Bronchial smooth muscle cell (primary cell): ENCODE measurements at places on chromosomes 5 and 9. TPM values are rescaled to one million over a fixed set of nuclear protein-coding genes. Genes with fewer than 3 reads are reported as not detected.

The IFNA5 gene
- total RNA-seq: 0.09 and 0.16 TPM in 2 replicates

The AGPAT2 gene
- 27.7 and 31.8 TPM in 2 replicates for total RNA-seq

The GPR150 gene
- total RNA-seq: under 0.01 and 0.32 TPM in 2 replicates

The ACO1 gene
- 62.3 and 70.9 TPM in 2 replicates for total RNA-seq

The PCDHB2 gene
- total RNA-seq: 1.3 and 8.4 TPM in 2 replicates

The DDX4 gene
- total RNA-seq: not detected in 2 replicates

The ANKRD34B gene
- not detected in 2 replicates for total RNA-seq

The UBE2QL1 gene
- total RNA-seq: under 0.01 TPM in 1 of 2 replicates, not detected in the other

The SEMA5A gene
- 6.1 and 9.9 TPM in 2 replicates for total RNA-seq

The PAXX gene
- total RNA-seq: 5.8 and 8.5 TPM in 2 replicates

The CD274 gene
- 1.1 and 1.6 TPM in 2 replicates for total RNA-seq

The DROSHA gene
- 42.4 and 48.9 TPM in 2 replicates for total RNA-seq

The SPATA9 gene
- total RNA-seq: 0.43 and 0.47 TPM in 2 replicates

The CCDC180 gene
- 3.2 and 5.2 TPM in 2 replicates for total RNA-seq

The TRIP13 gene
- total RNA-seq: 1.8 and 4.1 TPM in 2 replicates

The TRIM36 gene
- 0.09 and 0.32 TPM in 2 replicates for total RNA-seq

The HAPLN1 gene
- total RNA-seq: 0.77 and 1.1 TPM in 2 replicates

The ZNF879 gene
- total RNA-seq: 4.1 and 4.2 TPM in 2 replicates

The OR13C8 gene
- not detected in 2 replicates for total RNA-seq

The INSL4 gene
- not detected in 2 replicates for total RNA-seq

The HTR1A gene
- total RNA-seq: not detected in 2 replicates

The PCDHGB7 gene
- total RNA-seq: 5.2 and 9.9 TPM in 2 replicates
